AG09319 (cell line): ENCODE measurements at places on chromosomes 5 and 9.

DNA sequence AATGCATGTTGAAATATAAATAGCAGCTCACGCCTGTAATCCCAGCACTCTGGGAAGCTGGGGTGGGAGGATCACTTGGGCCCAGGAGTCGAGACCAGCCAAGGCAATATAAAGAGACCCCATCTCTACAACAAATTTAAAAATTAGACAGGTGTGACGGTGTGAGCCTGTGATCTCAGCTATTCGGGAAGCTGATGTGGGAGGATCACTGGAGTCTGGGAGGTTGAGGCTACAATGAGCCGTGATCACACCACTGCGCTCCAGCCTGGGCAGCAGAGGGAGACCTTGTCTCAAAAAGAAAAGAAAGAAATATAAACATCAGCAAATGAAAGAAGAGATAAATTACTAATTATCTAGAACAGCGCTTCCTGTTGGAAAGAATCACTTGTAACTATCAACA, 105.0 kb downstream of the MAPKAP1 start:
- no peak for DNase-seq

DNA sequence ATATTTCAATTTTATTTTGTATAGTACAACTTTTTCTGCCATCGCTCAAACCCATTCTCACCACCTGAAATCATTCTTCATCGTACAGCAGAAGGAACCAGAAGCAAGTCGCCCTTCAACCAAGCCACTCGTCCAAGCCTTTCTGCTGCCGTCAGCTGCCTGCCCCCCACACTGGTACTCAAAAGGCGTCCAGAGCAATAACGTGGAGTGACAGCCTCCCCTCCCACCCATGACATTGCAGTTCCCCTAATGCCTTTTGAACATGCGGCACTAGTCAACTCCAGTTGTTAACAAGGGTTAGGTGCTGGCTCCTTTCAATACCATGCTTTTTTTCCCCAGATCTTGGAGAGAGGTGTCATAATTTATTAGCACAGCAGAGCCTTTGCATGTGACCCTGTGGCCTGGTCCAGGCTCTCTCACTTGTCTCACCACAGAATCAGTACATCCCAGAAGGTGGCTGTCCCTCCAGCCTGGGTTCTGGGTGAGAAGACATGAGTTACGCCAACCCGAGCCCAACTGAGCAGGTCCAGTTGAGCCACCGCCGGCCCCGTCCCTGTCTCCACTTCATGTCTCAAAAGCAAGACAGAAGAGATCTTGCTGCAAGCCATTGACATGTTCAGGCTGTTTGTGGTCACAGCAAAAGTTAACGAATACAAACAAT, 20.4 kb upstream of the MED10 start:
- DNase-seq: no peak

DNA sequence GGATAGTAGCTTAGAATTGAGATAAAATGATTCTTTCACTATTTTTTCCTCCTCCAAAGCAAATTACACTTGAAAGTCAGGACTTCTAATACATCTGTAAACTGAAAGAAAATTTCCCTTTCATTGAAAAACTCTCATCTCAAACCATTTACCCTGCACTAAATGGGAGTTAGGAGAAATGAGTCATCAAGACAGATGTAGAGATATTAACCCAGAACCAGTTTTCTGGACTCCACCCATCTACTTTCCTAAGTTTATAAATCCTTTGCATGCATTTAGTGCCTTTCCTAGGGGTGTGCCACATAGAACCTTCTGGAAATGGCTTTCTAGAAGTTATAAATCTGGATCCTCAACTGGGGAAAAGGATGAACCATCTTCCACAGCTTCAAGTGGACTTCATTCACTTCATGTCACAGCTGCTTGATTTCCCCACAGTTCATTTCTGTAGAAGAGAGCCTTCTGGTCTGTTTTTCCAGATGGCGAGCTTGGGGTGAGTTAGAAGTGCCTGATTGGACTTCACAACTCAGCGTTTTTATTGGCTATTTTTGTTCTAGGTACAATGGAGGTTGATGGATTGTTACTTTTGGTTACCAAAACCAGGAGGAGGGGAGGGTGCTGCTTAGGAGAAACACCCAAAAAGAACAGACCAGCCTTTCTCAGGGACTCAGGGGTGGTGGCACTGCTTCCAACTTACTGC, 72.5 kb upstream of the GPR151 start:
- no peak for DNase-seq

GRCh38 chr9:33659921-33660320, 135.4 kb upstream of the PRSS3 start:
- DNase-seq: no peak

GRCh38 chr5:152331006-152331405, 74.1 kb downstream of the NMUR2 start:
- no peak for DNase-seq

DNA sequence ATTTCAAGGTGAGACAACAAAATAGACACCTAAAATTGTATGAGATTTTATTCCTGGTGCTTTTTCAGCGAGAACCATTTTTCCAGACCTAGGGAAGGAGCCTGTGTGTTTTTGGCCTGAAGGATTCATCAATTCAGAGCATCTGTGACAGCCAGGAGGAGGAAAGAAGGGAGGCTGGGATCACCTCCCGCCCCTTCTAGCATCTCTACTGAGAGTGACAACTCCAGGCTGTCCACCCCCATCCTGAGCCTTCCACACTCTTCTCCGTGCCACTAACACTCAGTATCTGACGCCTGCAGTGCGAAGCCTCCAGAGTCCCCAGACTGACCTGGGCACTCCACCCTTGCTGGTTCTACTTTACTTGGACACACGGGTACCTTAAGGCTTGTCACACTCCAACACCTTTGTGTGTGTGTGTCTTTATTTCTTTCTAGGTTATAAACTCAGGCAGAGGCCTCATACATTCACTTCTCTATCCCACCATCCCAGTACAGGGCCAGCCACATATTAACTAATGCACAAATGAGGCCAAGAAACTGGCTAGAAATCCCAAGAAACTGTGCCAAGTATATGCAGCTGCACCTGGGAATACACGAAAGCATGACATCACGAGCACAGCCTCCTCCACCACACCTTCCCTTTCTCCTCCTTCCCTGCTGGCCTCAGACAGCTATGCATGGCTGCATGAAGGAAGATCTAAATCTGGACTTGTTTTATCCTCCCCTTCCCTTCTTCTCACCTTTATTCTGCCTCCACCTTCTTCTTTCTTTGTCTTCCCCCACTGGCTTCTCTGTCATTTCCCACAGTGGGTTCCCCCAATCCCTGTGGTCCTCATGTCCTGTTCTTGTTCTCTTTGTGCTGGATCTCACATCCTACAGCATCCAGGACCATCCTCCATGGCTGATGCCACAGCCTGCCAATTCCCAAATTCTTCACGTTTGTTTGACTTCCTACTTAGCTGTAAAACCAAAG, 16.0 kb downstream of the S1PR3 start:
- DNase-seq: no peak
